ENCODE measurements at places on chromosomes 11 and 22. TPM values are rescaled to one million over a fixed set of nuclear protein-coding genes. Genes with fewer than 3 reads are reported as not detected.

Gene VSIG10L2
- total RNA-seq = not detected

Gene LSP1
- total RNA-seq = 1.1 TPM

Gene KCNJ5
- total RNA-seq = 0.15 TPM

Gene MUC5AC
- not detected for total RNA-seq

Gene TCN2
- 40.1 TPM for total RNA-seq

Gene SYT12
- total RNA-seq = 0.18 TPM

Gene OR51I1
- not detected for total RNA-seq

Gene B3GAT1
- total RNA-seq = not detected

Gene BRSK2
- 0.93 TPM for total RNA-seq

Gene NUMA1
- total RNA-seq = 200 TPM

Gene TRIM48
- total RNA-seq = not detected

Gene CD44
- total RNA-seq = 97.3 TPM

DNA sequence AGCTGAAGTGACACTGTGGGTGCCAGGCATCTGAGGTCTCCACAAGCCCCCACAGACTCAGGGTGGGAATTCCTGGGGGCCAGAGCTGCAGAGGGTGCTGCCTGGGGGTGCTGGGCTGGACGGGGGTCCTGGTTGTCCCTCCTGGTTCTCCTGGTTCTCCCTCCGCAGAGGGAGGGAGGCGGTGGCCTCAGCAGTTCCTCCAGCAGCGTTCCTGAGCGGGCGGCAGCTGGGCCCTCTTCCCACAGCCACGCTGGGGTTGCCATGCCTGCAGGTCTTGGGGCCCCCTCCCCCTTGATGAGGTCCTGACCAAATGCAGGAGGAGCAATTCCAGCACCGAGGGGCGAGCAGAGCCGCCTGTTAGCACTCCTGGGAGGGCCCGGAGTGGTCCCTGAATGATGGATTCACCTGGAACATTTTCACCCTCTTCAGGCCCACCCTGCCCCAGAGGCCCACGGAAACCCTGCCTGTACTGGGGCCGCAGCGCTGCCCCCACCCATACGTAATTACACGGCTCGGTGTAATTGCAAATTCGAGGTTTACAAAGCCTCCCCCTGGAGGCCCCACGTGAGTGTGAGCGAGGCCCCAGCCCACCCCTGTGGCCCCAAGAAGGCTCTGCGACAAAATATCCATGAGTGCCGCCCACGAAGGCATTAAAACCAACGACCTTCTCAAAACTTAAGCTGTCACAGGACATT lies 635 bp downstream of the C11orf21 start:
- DNase-seq = no peak

DNA sequence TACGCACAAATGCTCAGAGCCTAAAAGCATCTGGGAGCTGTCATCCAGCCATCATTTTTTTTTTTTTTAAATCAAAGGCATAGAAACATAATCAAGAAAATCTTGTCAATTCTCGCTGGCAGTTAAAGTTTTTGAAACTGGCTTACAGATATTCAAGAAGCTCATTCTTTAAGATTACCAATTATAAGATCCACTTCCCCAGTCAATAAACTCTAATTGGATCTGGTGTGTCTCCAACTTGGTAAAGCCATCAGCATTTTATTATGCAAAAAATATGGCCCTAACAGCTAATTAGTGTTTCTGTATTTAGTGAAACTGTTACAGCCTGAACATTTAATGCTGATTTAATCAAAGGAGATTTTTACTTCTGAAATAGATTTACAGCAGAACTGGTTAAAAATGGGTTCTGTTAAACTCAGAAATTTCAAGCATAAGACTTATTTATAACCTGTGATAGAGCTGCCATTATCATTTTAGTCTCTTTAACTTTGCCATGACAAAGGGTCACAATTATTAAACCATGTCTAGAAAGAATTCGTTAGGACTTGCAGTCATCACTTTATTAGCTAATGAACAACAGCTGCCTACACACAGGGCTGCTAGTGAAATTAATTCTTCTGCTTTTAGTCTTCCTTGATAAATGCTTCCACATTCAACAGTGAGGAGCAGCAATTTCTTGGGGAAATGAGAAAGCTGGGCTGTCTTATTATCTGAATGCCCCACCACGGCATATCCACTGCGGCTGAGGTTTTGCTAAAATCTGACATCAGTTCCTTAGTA lies 176.4 kb upstream of the PITPNB start:
- no peak for DNase-seq

GRCh38 chr11:12411806-12412727 lies 34.7 kb downstream of the PARVA start:
- DNase-seq = peak; percentile 45

DNA sequence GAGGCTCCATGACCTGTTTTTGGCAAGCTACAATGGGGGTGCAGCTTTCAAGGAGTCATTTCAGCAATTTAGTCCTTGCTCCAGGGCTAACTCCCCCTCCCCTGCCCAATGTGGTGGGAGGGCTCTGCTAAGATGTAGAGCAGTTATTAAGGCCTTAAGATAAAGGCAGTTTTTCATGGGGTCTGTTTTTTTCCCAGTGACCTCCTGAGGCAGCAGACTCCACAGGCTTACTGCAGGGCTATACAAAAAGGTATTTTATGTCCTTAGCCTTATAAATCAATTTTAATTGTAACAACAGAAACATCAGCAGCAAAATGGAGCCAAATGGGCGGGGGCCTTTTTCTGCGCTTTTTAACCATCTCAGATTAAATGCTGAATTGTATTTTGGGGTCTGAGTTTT lies 192.3 kb downstream of the KIRREL3 start:
- no peak for DNase-seq

- no peak for DNase-seq
These were observed 27.3 kb downstream of the INTS4 start for GRCh38 chr11:77967121-77967520.

GRCh38 chr11:120061036-120061760 lies 76.7 kb downstream of the TRIM29 start:
- no peak for DNase-seq

DNA sequence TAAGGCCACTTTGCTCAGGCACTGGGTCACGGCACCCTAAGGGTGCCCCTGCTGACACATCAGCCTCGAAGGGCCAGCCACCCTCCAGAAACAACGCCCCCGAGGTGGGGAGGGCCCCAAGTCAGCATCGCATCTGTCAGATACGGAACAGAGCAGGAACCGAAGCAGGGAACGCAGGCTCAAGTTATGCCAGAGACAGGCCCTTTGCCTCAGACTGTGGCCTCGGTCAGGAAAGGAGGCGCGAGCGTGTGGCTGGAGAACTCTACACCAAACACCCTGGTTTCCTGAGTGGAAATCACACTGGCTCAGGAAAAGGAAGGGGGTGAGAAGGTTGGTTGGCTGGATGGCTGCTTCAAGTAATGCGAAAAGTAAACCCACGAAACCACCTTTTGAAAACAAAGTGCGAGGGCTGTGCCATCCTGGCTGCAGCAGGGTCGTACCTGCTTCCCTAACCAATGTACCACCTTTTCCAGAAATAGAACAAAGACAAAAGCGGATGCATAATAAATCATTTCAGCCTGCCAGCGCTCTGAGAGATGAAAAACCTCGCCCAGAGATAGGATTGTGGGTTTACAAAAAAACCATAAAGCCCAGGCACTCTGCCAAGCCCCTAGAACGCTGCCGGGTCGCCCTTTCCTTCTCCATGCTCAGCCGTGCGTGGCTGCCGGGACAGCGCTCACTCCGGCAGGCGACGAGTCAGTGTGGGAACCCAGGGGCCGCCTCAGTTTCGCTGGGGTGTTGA lies 38.6 kb downstream of the TRMU start:
- DNase-seq = no peak

DNA sequence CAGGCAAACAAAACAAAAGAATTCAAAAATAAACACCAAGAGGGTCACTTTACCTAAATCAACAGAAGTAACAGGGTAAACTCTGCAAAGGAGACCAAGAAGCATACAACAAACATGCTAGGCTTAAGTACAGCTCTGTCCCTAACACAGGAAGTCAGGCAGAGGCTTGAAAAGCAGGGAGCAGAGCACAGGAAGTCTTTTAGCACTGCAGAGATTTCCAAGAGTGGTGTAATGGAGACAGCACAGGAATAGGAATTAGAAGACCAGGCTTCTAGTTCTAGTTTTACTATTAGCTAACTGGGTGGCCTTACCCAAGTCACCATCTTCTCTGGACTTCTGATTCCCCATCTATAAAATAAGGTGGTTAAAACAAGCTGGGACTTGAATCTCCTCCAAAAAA lies 1.9 kb downstream of the RBFOX2 start:
- no peak for DNase-seq

GRCh38 chr11:111476956-111477355 lies 35.2 kb downstream of the BTG4 start:
- no peak for DNase-seq

DNA sequence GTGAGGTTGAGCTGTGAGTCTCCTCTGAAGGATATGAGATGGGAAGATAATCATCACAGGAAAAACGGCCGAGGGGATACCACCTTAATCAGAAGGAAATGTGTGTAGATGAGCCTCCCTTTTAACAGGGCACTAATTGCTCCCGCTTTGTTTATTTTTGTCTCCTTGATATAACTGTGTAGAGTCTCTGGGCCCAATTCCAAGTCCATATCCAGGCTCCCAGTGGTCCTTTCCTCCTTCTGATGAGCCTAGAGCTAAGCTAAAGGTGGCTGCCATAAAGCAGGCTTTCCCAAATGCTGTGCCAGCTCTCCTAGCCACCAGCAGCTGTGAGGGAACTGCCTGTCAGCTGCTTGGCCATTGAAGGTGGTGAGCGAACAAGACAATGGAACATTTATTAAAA lies 17.1 kb upstream of the CCDC90B start:
- DNase-seq = no peak

DNA sequence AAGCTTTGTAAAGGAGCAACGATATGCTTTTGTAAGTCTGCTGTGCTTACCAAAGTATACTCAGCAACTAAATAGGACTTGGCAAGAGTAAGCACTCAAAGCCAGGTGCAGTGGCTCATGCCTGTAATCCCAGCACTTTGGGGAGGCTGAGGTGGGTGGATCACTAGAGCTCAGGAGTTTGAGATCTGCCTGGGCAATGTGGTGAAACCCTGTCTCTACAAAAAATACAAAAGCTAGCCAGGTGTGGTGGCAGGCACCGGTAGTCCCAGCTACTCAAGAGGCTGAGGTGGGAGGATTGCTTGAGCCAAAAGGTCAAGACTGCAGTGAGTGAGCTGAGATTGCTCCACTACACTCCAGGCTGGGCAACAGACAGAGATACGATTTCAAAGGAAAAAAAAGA lies 67.5 kb downstream of the PAK1 start:
- no peak for DNase-seq

GRCh38 chr11:8092587-8093424 lies 11.8 kb downstream of the TUB start:
- peak; percentile 33 for DNase-seq

DNA sequence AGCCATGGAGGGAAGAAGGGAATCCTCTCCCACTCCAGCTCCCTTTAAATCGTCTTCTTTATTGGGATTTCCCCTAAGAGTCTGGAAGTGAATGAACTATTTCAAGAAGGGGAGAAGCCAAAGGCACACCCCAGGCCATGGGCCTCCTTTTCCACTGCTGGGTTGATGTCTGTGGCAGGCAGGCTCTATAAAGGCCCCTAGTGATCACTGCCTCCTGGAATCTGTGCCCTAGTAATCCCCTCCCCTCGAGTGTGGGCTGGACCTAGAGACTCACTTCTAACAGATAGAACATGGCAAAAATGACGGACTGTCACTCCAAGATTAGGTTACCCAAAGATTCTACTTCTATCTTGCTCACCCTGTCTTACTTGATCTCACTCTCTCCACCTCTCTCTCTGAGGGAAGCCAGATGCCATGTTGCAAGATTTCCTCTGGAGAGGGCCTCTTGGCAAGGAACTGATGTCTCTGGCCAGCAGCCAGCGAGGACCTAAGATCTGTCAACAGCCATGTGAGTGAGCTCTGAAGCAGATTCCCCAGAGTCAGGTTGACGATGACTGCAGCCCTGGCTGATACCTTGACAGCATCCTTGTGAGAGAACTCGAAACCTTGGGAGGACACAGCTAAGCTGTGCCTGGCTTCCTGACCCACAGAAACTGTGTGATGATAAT lies 444.8 kb downstream of the SOX6 start:
- DNase-seq = no peak

Data from glomerular endothelial cell (primary cell).